Natural killer cell treated with Interleukin-12 subunit alpha and Interleukin-12 subunit beta and Interleukin-15 and Interleukin-18, amount 100 ng/mL, for 72 hours (primary cell): ENCODE measurements at places on chromosomes 2 and 18. TPM values are rescaled to one million over a fixed set of nuclear protein-coding genes. Genes with fewer than 3 reads are reported as not detected.

- DNase-seq: no peak
Observed at GRCh38 chr2:38601463-38602135, 1.1 kb downstream of the HNRNPLL start.

- DNase-seq: no peak
Observed at GRCh38 chr2:216436383-216436782, 24.1 kb downstream of the SMARCAL1 start.

IHH gene
- total RNA-seq: 0.28 TPM

CFC1 gene
- total RNA-seq: not detected

CNTNAP5 gene
- not detected for total RNA-seq

- no peak for DNase-seq
Observed at GRCh38 chr18:78619854-78620253, 359.8 kb upstream of the SALL3 start.

GRCh38 chr2:170396799-170397459 lies 219.0 kb downstream of the MYO3B start:
- DNase-seq: no peak

GRCh38 chr18:35747894-35748472 lies 166.4 kb downstream of the GALNT1 start:
- DNase-seq: no peak

GRCh38 chr2:177183860-177184259 lies 28.7 kb upstream of the HNRNPA3 start:
- DNase-seq: no peak

CFLAR gene
- total RNA-seq: 366 TPM
